ENCODE measurements at places on chromosomes 5 and 9.

DNA sequence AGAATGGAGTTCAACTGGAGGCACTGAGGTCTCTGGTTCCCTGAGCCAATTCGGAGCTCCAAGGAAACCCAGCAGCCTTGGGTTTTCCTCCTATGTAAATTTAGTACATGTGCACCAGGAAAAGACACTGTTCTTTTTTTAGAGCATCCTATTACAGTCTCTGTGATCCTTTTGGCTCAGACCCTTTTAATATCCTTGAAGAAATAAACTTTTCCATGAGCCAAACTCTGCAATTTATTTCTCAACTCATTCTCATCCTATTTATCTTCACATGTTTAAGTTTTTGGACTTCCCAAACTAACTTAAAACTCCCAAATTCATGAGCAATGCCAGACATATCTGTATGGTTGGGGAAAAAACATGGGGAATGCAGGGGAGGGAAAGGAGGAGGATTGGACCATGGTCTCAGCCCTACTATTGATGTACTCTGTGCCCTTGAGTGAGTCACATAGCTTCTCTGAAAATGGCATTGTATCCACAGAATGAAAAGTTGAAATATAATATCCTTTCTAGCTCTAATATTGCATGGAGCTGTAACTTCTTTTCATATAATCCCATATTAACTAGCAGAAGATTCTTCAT lies 76.6 kb downstream of the PAPPA start:
- DNase-seq = no peak

GRCh38 chr9:112719696-112720095 lies 1.8 kb upstream of the INIP start:
- DNase-seq = no peak

DNA sequence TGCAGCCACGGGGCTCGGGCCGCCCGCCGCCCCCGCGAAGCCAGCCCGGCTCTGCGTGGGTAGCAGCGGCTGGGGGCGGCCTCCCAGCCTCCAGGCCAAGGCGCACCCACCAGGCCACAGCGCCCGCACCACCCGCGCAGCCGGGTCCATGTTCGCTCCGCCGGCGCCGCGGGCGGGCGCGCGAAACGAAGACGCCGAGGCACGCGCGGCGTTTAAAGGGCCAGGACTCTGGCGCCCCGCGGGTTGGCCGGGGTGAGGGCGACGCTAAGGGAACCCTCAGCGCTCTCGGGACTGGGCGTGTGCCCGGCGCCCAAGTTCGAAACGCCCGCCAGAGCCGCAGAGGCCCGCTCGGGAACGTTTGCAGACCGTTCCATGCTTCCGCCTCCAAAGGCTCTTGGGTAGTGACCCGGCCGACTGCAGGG lies at the start of gene PTGES2:
Gene PTGES2 (minus strand): TSS at position 162 of the 422 bp plus-strand sequence. CDS start 12 bp downstream, at position 150.
- DNase-seq = peak; percentile 94

- no peak for DNase-seq
Observed at GRCh38 chr9:109716631-109717030, 63.4 kb upstream of the PALM2AKAP2 start.

DNA sequence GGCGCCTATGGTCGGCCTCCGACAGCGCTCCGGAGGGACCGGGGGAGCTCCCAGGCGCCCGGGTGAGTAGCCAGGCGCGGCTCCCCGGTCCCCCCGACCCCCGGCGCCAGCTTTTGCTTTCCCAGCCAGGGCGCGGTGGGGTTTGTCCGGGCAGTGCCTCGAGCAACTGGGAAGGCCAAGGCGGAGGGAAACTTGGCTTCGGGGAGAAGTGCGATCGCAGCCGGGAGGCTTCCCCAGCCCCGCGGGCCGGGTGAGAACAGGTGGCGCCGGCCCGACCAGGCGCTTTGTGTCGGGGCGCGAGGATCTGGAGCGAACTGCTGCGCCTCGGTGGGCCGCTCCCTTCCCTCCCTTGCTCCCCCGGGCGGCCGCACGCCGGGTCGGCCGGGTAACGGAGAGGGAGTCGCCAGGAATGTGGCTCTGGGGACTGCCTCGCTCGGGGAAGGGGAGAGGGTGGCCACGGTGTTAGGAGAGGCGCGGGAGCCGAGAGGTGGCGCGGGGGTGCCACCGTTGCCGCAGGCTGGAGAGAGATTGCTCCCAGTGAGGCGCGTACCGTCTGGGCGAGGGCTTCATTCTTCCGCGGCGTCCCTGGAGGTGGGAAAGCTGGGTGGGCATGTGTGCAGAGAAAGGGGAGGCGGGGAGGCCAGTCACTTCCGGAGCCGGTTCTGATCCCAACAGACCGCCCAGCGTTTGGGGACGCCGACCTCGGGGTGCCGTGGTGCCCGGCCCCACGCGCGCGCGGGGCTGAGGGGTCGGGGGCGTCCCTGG lies 561 bp downstream of the DAPK1 start:
- DNase-seq = no peak

- no peak for DNase-seq
Observed at GRCh38 chr9:129446828-129447550, 173.9 kb downstream of the C9orf50 start.

DNA sequence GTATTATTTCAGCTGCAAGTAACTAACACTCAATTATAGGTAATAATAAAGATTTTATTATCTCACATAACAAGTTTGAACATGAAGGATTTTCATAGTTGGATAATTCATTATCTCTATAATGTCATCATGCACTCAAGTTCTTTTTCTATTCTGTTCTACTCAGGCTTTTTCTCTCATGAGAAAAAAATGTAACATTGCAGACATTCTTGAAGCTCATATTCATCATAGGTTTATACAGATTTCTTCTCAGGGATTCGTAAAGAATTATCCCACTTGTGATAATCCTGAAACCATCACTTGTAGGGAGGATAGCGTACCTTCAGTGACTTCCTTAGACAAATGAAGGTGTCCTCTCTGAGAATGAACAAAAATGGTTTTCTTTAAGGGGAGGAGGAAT lies 150.3 kb downstream of the XRCC4 start:
- DNase-seq = no peak

- DNase-seq = no peak
Observed at GRCh38 chr5:134174841-134175839, 1.6 kb downstream of the SKP1 start.

GRCh38 chr5:124419531-124419930 lies 326.9 kb downstream of the ZNF608 start:
- no peak for DNase-seq

DNA sequence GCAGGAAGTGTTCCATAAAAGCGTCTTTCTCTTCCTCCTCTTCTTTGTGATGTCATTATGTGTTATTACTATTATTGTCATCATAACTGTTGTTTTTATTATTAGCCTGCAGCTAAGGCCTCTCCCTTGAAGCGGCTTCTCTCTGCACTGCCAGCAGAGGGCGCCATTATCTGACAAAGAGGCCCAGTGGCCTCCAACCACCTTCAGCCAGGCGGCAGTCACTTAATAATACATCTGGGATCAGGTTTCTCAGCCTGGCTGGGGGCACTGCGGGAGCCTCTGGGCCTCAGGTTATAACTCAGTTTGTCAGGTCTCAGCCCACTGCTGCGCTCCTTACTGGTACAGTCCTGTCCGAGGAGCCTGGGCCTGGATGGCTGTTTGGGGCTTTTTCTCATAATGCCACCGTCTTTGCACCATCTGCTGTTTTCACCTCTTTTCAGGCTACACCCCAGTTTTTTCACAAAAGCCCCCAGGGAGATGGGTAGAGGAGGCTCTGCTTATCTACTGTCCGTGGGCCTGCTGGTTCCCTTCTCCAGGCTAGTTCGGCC lies 281.9 kb downstream of the NSG2 start:
- DNase-seq = peak; percentile 80

DNA sequence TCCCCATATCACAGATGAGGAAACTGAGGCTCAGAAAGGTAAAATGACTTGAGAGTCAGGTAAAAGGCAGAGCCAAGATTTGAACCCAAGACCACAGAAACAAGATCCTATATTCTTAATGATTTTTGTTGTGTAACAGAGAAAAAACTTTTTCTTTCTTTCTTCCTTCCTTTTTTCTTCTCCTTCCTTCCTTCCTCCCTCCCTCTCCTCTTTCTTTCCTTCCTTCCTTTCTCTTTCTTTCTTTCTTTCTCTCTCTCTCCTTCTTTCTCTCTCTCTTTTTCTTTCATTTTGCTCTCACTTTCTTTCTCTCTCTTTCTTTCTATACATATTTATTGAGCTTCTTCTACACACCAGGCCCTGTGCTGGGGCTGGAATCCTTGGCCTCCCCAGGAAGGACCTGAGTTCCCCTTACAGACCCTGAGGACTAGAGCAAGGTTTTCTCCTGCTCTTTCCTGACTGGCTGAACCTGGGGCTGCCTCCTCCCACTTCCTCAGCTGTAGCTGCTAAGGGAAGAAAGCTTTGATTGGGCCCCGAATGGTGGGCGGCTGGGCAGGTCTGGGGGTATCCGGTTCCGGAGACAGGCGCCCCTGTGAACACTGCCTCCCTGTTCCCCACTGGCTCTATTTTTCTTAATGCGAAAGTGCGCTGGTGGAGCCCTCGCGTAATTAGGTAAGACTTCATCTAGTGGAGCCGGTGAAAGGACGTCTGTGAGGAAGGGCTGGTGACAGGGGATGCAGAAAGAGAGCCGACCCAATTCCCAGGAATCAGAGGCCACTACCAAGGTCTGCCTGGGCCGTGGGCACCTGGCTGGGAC lies 27.4 kb upstream of the KIF12 start:
- DNase-seq = no peak

DNA sequence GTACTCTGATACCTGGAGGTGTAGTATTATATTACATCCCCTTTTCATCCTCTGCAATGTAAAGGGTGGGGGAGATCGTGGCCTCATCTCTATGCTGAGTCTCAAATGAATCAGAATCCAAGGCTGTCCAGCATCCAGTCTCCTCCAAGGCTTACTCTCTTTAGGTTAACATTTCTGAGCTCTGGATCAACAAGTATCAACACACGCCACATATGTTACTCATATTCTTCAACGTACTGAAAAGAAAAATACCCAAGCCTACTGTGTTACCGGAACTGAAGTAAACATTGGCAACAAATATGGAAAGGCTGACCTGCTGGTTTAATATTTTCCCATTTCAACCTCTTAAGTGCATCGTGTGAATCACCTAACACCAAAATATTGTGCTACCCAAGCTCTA lies 241.8 kb downstream of the GAS1 start:
- no peak for DNase-seq

GRCh38 chr5:6264394-6264793 lies 114.0 kb downstream of the MED10 start:
- no peak for DNase-seq

DNA sequence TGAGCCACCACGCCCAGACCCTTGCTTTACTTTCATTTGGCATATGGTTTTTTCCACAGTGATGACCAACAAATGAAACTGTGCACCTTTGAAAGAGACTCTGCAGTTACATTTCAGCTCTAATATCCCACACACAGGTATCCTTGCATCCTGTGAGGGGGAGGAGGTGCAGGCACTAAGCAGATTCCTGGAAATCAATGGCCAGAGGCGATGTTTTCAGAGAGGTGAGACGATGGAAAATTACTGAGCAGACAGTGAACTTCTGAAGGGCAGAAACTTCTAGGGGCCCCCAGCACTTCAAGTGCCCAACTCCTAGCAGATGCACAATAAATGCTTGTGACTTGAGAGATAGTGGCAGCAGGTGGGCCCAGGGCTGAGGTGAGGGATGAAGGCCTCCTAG lies 29.8 kb upstream of the GNE start:
- no peak for DNase-seq

DNA sequence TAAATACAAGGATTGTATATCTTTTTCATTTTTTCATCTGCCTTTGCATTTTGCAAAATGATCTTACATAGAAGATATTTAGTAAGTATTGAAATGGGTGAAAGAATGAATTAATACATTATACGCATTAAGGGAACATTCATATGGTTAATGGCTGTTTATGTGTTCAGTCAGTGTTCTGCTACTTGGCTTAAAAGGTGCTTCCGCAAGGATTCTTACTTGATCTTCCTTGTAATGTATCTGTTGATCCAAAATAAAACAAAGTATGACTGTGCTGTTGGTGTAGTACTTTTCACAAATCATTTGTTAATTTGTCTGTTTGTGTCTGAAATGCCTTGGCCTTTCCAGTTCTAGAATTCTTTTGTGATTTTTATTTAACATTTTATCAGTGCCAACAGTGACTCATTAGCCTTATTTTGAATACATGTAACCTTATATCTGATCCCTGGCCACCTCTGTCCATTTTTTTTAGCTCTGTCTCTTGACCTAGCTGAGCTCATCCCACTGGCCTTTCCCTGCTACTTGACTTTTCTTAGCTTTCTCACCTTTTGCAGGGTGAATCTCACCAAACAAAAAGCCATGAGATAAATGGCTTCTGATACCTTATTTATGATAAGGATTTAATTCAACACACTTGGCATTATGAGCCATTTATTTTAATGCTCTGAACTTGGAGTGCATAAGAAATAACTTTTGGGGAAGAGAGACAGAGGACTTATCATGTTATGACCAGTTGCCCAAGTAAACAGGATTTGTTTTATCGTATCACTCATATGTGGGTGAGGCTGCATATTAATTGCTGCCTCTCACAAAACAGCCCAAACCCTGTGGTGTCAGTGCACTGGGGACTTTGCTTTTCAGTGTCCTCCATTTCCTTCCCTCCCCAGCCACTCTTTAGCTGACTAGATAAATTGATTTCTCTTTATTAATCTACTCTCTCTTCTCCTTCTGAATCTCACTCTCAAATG lies 340.3 kb downstream of the KDM4C start:
- no peak for DNase-seq

- no peak for DNase-seq
Observed at GRCh38 chr5:2891781-2892180, 140.3 kb upstream of the IRX2 start.

DNA sequence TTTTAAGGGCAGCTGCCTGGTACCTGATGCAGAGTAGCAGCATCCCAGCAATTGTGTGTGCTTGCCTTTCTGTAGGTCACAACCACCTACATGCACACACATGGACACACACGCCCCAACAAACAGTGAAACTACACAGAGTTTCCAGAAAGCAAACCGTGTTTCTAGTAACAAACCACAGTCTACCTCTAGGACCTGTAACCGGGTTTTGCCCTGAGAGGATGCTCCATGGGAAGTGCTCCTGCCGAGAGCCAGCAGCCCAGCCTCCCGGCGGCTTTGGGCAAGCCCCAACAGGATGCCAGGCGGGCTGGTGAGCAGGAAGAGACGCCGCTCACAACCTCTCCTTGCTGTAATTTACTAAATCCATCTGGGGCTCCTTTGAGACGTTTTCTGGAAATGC lies 4.1 kb upstream of the TCF7 start:
- no peak for DNase-seq

- no peak for DNase-seq
Observed at GRCh38 chr5:96961053-96961452, 25.2 kb downstream of the LNPEP start.

GRCh38 chr5:63959177-63959982 lies 2.9 kb downstream of the HTR1A start:
- peak; percentile 65 for DNase-seq

- DNase-seq = no peak
Observed at GRCh38 chr9:132412089-132412488, 2.1 kb downstream of the CFAP77 start.

DNA sequence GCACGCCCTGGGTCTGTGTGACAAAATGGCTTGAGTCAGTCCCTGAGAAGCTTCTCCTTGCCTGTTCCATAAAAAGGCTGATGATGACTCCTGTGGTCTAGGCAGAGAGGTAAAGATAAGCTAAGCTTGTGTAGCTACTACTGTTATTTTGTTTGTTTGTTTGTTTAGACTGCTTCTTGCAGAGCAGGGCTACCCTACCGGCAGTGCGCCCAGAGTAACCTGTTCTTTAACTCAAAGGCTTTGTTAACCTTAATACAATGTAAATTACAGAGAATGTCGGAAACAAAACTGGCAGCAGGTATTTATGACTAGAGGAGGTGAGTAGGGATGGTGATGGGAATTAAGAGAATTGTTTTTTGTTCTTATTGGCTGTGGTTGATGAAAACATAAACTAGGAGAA lies 87.6 kb downstream of the F2RL2 start:
- DNase-seq = no peak
